ENCODE measurements at places on chromosomes 11 and 22.

GRCh38 chr11:116421529-116422185, 351.1 kb downstream of the BUD13 start:
- no peak for DNase-seq

GRCh38 chr22:29457730-29458129, 19.3 kb downstream of the RFPL1 start:
- DNase-seq, result no peak

DNA sequence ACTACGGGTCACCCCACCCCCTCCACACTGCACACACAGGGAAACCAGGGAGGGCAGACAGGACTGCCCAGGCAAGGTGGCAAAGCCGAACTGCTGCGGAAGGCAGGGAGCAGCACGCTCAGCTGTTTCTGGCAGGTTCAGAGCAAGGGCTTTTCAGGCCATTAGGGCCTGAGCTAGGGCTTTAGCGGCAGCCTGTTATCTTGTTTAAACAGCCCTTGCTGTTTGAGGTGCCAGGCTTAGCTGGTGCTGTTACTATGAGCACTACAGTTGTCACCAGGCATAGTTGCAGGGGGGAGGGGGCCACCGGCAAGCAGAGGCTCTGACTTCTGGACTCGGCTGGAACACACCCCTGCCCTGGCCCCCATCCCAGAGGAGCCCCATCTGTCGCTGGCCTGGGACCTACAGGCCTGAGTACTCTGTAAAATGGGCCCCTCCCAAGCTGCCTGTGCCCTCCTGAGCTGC, 34.9 kb downstream of the RSPH14 start:
- DNase-seq, result no peak

DNA sequence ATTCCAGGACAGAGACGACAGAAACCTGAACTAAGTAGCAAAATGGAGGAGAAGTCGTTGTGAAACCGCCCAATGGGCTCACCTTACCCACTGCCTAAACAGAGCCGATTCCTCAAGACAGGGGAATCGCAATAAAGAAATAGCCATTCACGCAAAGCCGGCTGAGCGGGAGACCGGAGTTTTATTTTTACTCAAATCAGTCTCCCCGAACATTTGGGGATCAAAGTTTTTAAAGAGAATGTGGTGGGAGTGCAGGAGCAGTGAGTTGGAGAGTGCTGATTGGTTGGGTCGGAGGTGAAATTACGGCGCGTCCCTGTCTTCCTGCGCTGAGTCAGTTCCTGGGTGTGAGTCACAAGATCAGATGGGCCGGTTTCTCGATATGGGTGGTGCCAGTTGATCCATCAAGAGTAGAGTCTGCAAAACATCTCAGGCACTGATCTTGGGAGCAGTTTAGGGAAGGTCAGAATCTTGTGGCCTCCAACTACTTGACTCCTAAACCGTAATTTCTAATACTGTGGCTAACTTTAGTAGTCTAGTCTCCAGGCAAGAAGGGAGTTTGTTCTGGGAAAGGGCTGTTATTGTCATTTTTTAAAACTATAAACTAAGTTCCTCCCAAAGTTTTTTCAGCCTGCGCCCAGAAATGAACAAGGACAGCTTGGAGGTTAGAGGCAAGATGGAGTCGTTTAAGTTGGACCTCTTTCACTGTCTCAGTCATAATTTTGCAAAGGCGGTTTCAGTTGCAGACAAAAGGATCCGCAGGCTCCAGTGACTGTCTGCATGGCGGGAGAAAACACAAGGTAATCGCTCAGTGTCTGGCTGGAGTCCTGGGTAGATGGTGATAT, 34.1 kb downstream of the OR4D9 start:
- DNase-seq, result no peak

DNA sequence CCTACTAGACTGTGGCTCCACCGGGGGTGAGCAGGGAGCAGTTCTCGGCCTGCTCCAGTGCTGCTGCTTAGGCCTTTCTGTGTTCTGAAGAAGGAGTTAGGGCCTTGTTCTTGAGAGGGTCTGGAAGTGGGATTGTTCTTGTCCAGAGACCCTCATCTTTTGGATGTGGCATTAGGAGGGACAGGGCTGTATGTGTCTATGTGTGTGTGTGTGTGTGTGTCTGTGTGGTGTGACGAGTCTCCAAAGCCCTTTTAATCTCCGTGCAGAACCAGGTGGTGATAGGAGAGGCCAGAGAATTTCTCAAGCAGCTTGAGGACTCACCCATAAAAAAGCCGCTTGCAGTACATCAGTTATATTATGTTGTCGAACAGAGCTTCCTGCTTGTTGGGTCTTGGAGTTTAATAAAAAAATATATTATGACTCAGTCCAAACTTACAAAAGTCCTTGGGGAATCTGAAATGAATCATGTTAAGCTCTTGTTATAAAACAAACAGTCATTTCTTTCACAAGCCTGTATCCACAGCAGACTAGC, 196.5 kb downstream of the TENM4 start:
- DNase-seq, result no peak

- no peak for DNase-seq
Measured at GRCh38 chr11:94449029-94449428, 44.6 kb downstream of the MRE11 start.

- DNase-seq, result no peak
Measured at GRCh38 chr11:133601641-133602040, 69.3 kb upstream of the OPCML start.

GRCh38 chr11:78467931-78468330, 50.3 kb upstream of the GAB2 start:
- DNase-seq, result no peak

GRCh38 chr11:65547446-65548125, 10.6 kb downstream of the LTBP3 start:
- DNase-seq, result peak; percentile 65

- DNase-seq, result no peak
Measured at GRCh38 chr22:40726514-40726913, 47.2 kb downstream of the MCHR1 start.

- DNase-seq, result no peak
Measured at GRCh38 chr11:26801601-26802000, 79.7 kb upstream of the SLC5A12 start.

DNA sequence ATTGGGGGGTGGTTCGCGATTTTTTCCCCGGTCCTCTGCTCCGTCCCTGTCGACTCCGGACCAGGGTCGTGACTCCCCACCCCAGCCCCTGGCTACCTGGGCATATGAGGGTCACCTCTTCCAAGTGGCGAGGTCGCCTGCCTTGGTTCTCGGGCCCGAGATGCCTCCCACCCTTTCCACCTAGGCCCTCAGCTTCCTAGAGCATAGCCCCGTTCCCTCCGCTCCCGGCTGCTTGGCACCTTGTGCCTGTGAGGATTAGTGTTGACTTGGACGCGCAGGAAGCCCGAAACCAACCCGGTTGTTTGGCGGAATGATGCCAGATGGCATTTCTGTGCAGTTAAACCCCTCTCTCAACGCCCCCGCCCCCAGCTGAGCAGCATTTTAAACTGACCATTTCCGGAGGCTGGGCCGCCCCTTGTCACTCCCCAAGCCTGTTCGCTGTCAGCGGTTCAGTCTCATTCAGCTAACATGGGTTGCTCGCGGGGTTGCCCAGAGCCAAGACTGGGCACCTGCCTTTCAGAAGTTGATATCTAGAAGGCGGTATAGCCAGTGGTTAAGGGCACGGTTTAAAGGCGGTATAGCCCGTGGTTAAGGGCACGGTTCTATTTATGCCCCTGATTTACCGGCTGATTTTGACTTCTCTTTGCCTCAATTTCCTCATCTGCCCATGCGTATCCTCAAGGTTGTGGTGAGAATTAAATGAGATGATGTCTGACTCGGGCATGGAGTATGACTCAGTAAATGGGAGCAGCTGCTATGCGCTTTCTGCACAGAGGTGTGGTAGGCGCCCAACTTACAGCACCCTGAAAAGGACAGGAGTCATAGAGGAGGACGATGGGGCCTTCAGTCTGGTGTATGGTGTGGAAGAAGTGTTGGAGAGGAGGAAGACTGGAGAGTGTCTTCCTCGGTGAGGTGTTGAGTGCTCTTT, 639 bp downstream of the INCENP start:
- DNase-seq, result peak; percentile 66

DNA sequence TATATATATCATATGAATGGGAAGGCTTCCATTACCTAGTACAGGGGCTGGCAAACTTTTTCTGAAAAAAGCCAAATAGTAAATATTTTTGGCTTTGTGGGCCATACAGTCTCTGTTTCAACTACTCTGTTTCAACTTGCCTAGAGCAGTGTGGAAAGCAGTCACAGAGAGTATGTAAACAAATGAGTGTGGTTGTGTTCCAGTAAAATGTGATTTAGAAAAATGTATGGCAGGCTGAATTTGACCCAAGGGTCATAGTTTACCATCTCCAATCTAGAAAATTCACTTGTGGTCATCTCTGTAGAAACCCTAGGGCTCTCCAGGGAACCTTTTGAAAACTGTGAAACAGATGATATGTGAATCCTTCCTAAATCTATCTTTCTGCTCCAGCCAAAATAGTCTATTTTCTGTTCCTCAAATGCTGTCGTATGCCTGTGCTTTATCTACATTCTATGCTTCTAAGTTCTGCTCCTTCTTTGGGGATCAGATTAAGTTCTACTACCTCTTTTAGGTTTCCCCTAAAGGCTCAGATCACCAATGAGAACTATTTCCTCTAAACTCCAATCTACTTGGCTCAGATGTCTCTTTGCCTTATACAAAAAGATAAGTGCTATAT, 356.2 kb downstream of the METTL15 start:
- no peak for DNase-seq

- DNase-seq, result no peak
Measured at GRCh38 chr11:69707176-69707575, 3.4 kb upstream of the FGF19 start.

DNA sequence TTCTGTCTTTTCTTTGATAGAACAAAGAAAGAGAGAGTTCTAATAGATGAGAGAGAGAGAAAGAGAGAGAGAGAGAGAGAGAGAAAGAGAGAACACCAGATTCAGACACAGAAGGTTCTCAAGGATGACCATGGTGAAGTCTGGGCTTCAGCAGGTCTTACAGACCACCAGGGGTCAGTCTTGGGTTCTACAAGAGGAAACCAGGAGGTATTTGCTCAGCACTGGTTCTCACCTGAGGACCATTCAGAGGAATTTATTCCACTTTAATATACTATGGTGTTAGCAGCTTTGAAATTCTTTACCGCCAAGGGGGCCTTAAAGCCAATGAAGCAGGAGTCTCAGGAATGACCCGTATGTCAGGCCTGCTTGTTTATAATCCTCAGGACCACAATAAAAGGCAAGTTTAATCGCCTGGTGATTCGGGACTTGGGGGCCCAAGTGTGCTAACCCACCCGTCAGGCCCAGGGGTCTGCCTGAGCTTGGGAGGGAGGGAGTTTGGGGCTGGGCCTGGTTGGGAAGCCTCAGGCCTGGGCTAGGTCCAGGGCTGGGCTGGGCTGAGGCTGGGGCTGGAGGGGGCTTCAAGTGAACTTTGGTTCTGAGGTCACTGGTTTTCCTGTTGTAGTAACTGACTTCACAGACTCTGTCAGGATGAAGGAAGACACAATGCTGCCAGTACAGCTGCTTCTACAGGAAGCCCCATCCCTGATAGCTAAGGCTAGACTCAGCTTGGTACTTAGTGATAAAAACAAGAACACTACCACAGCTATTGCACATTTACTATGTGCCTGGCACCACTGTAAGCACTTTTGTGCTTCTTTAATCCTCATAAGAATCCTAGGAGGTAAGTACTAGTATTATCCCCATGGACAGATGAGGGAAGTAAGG, 179.2 kb upstream of the ZBED5 start:
- DNase-seq, result no peak

- DNase-seq, result peak; percentile 63
Measured at GRCh38 chr11:68331338-68331947, 19.1 kb downstream of the LRP5 start.

DNA sequence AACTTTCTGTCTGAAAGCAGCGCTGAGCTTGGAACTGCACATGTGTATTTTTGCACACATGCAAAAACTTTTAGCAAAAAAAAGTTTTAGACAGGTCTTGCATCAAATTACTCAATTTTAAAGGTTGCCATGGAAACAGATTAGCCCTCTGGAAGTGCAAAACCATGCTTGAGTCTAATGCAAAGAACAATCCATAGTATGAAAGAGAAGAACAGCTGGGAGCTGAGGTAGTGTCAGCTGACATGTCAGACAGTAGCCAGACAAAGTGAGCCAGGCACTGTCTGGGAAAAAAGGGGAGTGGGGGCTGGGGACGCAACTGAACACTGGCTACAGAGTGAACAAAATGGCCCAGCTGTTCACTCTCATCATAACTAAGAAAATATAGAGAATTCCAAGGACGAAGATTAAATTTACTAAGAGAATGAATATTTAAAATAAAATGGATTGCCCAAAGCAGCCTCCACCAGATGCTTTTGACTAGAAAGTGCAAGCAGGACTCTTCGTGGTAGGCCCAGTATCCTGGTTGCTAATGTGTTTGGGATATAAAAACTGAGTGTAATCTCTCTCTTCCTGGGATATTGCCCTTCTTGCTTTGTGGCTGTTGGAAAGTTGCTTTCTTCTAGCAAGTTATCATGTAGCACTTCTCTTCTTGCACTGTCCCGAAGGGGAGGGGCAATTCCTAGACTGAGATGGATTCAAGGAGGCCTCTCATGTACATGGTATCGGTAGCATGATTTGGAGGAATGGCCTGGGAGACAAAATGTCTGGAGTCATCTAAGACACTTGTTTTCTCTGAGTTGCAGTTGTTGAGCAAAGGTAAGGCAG, 434.1 kb upstream of the FAT3 start:
- DNase-seq, result no peak

GRCh38 chr22:24338726-24339451, 68.3 kb downstream of the SPECC1L start:
- no peak for DNase-seq

DNA sequence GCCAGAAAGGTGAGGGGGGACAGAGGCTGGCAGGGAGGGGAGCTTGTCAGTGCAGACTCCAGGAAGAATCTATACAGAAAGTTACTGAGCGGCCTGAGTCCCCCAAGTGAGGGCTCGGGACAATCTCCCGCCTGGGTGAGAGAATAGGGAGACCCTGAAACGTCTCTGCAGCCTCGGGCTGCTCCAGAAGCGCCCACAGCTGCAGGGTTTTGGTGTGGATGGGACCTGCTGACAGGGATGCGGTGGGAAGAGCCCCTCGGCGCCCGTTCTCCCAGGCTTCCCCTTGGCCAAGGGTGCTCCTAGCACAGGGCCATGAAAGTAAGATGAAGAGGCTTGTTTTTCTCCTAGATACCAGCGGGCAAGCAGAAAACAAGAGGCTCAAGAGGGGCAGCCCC, 743 bp upstream of the RCE1 start:
- DNase-seq, result peak; percentile 60

DNA sequence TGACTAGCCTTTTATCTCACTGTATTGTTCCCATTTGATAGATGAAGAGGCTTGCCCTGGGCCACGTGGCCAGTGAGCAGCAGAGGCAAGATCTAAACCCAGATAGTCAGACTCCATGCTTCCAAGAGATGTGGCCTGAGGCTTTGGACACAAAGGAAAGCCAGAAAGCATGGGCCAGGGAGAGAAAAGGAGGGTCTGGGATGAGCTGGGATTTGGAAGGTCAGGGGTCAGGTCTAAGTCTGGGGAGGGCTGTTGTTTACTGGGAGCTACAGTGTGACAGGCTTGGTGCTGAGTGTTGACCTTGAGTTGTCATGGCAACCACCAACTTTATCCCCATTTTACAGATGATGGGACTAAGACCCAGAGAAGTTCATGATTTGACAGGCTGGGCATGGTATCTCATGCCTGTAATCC, 2.1 kb downstream of the SLC35E4 start:
- no peak for DNase-seq

DNA sequence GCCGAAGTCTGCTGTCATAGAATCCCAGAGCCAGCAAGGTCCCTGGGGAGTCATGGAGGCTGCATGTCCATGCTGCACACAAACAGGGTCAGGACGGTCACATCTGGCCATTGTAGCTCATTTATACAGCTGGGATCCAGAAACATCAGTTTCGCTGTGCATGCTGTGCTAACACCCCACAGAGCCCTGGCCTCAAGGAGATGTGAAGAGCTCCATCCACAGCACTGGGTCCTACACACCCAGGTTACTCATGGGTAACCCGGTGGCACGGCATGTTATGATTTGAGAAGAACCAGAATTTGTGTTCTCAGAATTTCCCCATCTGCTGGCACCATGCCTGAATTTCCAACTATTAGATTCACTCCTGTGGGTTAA, 146.3 kb upstream of the ARHGAP20 start:
- DNase-seq, result no peak

Measured in activated CD8-positive, alpha-beta memory T cell treated with anti-CD3 and anti-CD28 coated beads for 24 hours (primary cell).